ENCODE measurements at places on chromosomes 6 and 20.

- no peak for DNase-seq
Measured at GRCh38 chr20:58708246-58708931, 15.8 kb downstream of the NPEPL1 start.

- no peak for DNase-seq
Measured at GRCh38 chr6:12593771-12594529, 122.6 kb upstream of the PHACTR1 start.

GRCh38 chr6:14692208-14692607 is 553.7 kb upstream of the JARID2 start:
- no peak for DNase-seq

DNA sequence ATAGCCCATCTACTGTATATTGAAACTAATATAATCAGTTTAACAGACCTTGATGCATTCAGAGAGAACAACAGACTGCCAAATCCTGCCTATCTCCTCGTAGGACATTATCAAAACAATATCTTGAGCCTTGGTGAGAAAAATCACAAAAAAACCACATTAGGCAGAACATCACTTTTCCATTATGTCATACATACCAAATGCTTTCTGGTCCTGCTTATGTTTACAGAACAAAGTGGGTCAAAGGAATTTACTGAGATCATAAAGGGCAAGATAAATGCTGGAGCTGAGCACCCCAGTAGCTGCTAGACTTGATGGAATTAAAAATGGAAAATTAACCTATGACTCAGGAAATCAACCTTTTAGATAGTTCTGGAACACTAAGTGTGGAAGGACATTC is 195.3 kb upstream of the KCNK16 start:
- DNase-seq = no peak

- DNase-seq = no peak
Measured at GRCh38 chr20:37687478-37687805, 6.4 kb upstream of the CTNNBL1 start.

DNA sequence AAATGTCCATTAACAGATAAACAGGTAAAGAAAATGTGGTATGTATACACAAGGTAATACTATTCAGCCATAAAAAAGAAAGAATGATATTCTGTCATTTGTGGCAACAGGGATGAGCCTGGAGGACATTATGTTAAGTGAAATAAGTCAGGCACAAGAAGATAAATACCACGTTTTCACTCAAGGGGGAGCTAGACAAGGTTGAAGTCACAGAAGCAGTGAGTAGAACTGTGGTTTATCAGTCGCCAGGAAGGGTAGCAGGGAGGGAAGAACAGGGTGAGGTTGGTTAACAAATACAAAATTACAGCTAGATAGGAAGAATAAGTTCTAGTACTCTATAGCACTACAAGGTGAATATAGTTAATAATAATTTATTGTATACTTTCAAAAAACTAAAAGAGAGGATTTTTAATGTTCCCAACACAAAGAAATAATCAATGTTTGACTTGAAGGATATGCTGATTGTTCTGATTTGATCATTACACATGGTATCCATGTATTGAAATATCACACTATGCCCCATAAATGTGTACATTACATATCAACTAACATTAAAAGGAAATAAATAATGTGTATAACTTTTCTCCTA is 21.1 kb downstream of the RTN4IP1 start:
- peak; percentile 17 for DNase-seq

- no peak for DNase-seq
Measured at GRCh38 chr6:13557841-13558240, 16.6 kb upstream of the SIRT5 start.

DNA sequence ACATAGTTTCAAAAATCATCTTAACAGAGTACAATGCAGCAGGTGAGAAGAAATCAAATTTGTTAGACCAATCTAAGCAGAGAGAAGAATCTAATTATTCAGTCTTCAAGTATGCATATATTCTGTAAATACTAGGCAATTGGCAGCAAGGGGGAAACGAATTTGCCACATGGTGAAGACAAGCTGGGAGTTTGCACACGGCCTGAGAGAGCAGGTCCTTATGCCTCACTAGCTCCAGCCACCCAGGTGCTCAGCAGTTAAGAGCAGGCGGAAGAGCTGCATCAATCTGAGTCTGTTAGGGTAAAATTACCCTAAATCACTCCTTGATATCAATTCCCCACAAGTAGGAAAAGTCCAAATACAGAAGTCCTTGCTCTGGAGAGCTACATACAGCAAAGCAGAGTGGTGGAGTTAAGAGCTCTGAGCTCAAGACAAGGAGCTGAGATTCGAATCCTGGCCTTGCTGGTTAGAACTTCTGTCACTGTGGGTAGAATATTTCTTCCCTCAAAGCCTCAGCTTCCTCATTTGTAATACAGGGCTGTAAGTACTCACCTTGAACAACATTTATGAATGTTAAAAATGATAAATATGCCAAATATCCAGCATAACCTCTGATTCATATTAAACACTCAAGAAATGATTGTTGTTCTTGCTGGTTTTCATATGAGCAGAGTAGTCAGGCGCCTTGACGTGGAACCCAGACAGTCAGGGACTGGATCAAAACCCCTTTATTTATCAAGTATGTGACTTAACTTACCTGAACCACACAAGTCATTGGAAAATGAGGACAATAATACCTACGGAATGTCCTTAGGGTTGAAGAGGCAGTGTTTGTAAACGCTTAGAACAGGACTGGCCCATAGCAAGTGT is 444.2 kb downstream of the CDH26 start:
- DNase-seq = no peak

DNA sequence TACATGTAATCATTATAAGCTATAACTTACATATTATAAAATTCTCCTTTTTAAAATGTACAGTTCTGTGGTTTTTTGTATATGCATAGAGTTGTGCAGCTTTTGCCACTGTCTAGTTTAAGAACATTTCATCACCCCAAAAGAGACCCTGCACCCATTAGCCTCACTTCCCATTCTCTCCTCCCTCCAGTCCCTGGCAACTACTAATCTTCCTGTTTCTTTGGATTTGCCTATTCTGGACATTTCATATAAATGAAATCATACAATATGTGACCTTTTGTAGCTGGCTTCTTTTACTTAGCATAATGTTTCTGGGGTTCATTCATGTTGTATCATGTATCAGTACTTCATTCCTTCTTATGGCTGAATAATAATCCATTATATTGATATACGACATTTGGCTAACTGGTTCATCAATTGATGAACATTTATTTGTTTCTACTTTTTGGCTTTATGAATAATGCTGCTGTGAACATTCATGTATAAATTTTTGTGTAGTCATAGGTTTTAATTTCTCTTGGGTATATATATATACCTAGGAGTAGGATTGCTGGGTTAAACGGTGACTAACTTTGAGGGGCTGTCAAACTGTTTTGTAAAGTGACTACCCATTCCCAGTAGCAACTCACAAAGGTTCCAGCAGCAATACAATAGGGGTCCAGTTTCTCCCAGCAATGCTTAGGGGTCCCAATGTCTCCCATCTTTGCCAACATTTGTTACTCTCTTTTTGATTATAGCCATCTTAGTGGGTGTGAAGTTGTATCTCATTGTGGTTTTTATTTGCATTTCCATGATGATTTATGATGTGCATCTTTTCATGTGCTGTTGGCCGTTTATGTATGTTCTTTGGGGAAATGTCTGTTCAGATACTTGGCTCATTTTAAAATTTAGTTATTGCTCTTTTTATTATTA is 10.7 kb downstream of the PTPRA start:
- no peak for DNase-seq

- DNase-seq = no peak
Measured at GRCh38 chr6:168699631-168700295, 258.8 kb downstream of the SMOC2 start.

GRCh38 chr20:37357481-37358365 is 11.8 kb downstream of the SRC start:
- DNase-seq = no peak

GRCh38 chr6:98137391-98137790 is 697.0 kb upstream of the POU3F2 start:
- DNase-seq = no peak

DNA sequence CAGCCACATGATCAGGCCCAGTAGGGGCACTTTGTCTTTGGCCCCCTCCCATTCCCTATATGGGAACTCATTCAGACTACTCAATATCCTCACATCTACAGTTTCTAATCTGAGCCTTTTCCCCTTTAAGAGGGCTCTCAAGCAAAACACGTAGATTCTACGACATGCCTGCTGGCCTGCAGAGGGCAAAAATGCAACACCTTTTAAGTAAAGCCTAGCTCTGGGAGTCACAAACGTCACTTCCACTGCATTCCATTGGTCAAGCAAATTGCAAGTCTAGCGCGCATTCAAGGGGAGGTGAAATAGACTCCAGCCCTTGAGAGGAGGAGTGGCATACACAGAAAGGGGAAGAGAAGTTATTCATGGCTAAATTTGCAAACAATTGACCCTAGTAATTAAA is 70.6 kb downstream of the CDC40 start:
- DNase-seq = no peak

- no peak for DNase-seq
Measured at GRCh38 chr6:57315851-57316250, 1.6 kb upstream of the PRIM2 start.

DNA sequence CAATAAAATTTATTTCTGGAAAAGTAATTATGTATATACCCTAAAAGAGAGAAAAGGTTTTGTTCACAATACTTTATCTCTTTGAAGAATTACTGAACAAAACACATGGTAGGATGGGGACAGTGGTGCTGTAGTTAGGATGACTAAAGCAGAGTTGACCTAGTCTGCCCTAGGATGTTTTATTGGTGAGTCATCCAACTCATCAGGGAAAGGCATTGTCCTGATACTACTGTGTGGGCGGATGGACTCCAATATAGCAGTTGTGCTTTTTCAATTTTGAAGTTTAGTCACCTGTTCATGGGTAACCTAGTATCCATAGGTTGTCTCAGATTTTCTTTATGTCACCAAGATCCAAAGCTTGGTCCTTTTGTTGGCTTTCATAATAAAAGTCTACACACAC is 53.3 kb upstream of the EYS start:
- DNase-seq = no peak

Measured in activated CD4-positive, alpha-beta T cell treated with anti-CD3 and anti-CD28 coated beads for 24 hours (primary cell).